ENCODE measurements at places on chromosomes 6 and 20.
A peak's percentile ranks its signal among the peaks of the same experiment; 100 is the strongest.

GRCh38 chr6:157380458-157380778 lies 572 bp upstream of the ZDHHC14 start:
- DNase-seq = no peak

- DNase-seq = no peak
Measured at GRCh38 chr6:17530321-17530835, 69.7 kb upstream of the FAM8A1 start.

DNA sequence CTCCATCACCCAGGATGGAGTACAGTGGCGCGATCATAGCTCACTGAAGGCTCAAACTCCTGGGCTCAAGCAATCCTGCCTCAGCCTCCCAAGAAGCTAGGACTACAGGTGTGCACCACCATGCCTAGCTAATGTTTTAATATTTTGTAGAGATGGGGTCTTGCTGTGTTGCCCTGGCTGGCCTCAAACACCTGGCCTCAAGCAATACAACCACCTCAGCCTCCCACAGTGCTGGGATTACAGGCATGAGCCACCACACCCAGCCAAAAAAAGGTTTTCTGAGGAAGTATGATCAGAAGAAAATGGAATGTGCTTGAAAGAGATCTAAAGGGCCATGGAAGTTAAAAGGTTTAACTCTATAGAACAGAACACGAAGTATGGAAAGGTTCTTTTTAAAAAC lies 8.7 kb downstream of the RBBP9 start:
- DNase-seq = no peak

DNA sequence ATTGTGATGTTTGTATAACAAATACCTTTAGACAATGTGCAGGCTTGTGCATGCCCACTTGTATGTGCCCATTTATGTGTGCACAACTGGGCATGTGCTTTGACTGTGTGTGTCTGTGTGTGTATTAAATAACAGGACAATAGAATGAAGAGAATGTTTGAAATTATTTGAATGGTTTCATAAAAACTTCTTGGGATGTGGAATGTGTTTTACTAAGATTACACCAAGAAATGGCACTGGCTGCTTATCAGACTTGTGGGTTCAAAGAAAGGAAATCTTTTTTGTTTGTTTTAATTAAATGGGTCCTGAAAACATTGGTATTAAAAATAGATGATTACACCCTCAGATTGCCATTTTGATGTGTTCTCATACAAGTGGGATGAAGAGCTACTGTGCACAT lies 191.6 kb upstream of the CCN2 start:
- DNase-seq = no peak

DNA sequence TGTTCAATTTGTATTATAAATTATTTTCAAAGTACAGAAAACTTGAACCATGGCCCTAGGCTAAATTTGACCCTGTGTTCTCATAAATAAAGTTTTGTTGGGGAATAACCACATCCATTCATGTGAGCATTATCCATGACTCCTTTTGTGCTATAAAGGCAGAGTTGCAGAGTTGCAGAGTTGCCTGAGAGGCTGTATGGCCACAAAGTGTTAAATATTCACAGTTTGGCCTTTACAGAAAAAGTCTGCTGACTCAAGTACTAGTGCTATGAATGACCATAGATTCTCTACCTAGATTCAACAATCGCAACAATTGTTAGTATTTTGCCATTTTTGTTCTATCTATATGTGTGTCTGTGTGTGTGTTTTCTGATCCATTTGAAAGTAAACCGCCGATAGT lies 46.2 kb upstream of the BEND3 start:
- no peak for DNase-seq

DNA sequence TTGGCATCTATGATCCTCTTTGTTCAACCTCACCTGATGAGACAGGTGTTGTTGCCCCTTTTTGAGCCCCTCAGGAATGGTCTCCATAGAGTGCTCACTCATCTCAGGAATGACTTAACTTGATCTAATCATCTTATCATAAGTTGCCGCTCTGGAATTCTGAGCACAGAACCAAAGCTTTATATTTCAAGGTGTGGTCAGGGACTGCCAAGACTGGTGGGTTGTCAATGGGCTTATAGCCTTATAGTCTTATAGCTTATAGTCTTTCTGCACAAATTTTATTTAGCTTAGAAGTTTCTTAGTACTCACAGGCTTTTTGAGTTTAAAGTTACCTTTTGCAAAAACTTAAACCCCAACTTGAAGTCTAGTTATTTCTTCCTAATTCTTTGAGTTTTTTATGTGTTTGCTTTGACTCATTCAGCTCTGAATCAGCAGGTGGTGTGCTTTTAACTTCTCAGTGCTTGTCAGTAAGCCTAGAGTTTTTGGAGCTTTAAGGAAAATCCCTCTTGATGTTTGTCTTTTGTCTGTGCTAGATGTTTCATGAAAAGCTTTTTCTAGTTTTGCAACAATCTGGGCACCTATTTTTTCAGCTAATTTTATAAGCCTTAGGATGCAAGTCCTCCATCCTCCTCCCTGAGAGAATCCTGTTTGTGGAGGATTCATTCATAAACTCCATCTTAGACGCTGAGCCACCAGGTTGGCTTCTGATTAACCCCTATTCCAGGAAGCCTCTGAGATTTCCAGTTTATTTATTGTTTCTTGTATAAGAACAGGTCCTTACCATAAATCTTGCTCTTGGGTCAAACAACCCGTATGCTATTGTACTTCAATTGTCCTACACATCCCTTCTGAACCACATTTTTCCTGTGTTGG lies 72.3 kb upstream of the SSTR4 start:
- no peak for DNase-seq

DNA sequence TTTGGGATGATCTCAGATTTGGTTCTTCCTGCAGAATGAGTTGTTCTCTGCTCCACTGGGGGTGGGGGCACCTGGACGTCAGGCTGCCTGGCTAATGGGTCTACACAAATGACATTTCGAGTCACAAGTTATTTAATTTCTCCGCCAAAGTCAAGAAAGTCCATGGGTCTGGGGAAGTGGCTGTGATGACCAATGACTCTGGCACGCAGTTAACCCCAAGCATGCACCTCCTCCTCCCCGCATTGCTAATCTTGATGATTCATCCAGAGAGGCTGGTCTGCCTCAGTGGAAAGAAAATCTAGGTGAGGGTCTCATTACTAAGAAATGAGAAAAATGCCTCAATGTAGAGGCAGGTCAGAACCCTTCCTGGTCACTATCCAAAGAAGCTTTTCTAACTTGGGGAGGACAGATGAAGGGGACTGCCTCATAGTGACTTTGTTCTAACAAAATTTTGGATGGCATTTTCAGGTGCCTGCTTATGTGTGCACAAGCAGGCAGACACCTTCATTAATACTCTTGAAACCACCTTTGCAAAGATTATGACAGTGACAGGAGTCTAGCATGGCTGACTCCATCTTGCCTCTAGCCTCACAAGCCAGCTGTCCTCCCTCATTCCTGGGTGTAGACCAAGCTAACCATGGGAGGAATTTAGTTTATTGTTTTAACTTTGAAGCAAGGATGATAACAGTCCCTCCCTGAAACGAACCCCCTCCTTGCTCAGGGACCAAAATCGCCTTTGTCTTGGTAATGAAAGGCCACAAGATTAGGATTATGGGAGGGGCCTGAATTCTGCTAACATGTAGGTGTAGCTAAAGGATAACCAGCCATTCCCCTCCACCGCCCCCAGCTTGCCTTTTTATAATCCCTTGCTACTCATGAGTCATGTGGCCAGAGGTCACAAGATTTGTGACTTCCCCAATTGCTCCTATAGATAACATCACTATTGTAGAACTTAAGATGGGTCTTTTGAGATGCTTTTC lies 98.6 kb upstream of the MRPS10 start:
- no peak for DNase-seq

DNA sequence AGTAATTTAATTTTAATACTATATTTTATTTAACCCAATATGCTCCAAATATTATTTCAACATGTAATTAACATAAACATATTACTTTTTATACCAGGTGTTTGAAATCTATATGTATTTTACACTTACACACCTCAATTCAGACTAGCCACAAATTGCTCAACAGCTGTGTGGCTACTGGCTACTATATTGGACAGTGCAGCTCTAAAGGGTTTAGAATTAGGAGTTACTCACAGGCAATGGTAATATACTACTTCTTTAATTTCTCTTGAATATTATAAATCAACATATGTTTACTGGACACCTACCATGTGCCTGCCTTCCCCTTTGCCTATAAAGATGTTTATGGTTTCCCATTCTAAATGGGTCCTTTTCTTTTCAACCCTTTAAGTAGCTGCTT lies 2.3 kb downstream of the MTRF1L start:
- DNase-seq = no peak

- no peak for DNase-seq
Measured at GRCh38 chr6:38554700-38555413, 84.9 kb downstream of the BTBD9 start.

DNA sequence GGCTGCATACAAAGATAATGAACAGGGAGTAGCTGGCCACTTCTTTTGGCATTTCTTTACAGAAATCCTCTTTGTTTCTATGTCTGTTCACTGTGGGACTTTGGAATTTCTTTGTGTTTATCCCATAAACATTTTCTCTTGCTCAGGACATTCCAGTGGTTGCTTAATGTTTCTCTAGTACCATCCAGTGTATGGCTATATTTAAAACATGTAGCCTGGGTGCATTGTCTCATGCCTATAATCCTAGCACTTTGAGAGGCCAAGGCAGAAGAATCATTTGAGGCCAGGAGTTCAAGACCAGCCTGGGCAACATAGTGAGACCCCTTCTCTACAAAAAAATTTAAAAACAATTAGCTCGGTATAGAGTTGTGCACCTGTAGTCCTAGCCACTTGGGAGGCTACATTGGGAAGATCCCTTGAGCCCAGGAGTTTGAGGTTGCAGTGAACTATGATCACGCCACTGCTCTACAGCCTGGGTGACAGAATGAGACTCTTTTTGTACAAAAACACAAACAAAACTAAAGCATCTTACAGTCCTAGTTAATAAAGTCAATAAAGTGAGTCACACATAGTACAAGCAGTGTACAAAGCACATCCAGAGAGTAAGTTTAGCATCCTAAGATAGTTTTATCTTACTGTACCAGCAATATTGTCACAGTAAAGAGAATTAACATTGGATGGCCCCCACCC lies 63.3 kb downstream of the ZFAND3 start:
- no peak for DNase-seq

DNA sequence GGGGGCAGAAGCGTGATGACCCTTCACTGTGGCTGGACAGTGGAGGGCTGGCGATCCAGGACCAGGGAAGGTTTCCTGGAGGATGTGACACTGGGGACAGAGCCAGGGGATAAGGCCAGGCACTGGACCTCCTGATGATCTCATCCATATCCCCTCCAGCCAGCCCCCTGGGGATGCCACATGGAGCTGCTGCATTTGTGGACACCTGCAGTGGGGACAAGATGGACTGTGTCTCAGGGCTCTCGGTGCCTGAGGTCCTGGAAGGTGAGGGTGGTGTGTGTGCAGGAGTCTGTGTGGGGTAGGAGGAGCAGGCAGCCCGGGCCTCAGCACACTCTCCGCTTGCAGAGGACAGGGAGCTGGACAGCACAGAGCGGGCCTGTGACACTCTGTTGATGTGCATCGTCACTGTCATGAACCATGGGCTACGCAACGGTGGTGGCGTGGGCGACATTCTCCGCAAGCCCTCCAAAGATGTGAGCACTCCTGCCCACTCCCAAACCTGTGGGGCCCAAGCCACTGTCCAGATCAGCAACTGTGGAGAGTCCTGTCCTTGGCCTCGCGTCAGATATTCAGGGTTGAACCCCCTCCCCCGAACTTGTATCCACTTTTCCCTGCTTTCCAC lies 19.9 kb downstream of the UQCC2 start:
- DNase-seq = no peak

DNA sequence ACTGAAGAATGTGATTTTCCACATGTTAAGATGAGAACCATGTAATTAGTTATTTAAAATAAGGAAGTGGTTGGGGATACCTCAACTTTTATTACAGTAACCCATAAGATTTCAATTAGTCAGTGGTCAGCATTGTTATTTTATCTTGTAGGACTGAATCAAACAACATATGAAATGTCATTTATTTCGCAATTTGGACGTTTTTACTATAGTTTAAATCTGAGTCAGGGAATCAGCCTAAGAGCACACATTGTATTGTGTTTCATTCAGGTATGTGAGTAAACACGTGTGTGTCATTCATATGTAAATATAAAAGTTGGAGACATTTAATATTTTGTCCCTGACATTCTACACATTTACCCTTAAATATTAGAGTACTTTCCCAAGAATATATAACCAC lies 1418.7 kb downstream of the GRIK2 start:
- DNase-seq = no peak

- no peak for DNase-seq
Measured at GRCh38 chr20:47703748-47704147, 81.5 kb downstream of the SULF2 start.

DNA sequence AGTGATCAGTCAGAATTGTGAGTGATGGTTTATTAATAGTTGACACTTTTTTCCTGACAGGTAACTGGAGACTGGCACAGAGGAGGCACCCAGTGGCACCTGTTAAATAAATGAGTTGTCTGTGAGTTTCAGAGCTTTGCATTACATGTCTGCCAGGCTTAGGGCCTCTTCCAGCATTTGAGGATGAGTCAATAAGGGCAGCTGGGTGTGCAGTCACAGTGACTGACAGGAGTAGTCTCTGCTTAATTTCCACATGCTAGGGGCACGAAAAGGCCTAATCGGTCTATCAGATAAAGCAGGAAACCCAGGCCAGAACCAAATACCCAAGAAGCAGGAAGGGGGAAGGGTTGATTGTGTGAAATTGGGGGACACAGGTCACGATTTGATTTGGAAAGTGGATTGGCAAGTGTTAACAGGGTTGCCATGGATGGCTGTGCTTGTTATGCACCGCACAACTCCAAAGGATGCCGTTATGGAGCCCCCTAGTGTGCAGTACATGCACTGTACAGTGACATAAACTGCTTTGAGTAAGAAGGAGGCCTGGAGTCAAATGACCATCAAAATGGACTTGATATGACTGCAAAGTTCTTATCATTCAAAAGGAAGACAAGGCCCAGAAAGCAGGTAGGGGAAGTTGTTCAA lies 111.9 kb upstream of the GGTLC1 start:
- peak; percentile 36 for DNase-seq

- DNase-seq = no peak
Measured at GRCh38 chr6:149717255-149717587, 680 bp downstream of the LATS1 start.

- DNase-seq = no peak
Measured at GRCh38 chr6:167094820-167095637, 27.9 kb upstream of the CCR6 start.

GRCh38 chr20:38320221-38320620 lies 16.3 kb downstream of the BPI start:
- DNase-seq = no peak

GRCh38 chr20:7348253-7348652 lies 580.8 kb downstream of the BMP2 start:
- DNase-seq = no peak

- DNase-seq = no peak
Measured at GRCh38 chr20:25321262-25321831, 69.3 kb downstream of the ABHD12 start.

GRCh38 chr6:90982051-90982450 lies 395.2 kb upstream of the MAP3K7 start:
- DNase-seq = no peak

- DNase-seq = no peak
Measured at GRCh38 chr6:82573254-82573972, 209.8 kb downstream of the TPBG start.

GRCh38 chr6:110265273-110265672 lies 85.0 kb downstream of the CDC40 start:
- DNase-seq = no peak
